Fibroblast of skin of right biceps (primary cell): ENCODE measurements at places on chromosomes 6 and 20.

DNA sequence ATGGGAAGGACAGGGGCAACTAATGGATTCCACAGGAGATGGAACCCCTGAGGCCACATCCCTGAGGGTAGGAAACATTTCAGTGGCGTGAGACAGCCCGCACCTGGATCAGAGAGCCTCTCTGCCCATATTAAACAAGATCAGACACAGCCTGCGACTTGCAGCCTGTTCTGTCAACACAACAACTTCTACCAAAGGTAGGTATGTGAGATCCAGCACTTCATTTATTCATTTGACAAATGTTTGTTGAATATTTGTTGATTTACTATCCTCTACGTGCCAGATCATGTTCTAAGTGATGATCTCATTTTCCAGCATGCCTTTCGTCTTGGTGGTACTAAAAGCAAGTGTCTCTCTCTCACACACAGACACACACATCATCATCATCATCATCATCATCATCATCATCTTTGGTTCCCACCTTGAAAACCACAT, 43.2 kb upstream of the NT5E start:
- DNase-seq: peak; percentile 30

DNA sequence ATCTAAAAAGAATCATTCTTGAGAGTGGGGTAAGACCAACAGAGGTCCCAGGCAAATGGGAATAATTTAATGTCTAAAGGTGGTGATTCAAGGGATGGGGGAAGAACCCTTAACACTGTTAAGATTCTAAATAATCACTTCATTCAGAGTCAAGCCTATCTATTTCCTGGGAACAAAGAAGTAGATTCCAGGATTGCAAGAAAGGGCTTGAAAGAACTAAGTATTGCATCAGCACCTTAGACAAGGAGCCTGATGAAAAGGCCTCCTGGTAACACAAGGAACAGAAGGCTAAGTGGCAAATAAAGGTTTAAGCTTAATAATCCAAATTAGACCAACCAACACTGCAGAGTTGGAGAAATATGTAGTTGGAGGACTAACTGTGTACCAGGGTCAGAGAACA, 620.7 kb upstream of the BTBD3 start:
- DNase-seq: no peak

DNA sequence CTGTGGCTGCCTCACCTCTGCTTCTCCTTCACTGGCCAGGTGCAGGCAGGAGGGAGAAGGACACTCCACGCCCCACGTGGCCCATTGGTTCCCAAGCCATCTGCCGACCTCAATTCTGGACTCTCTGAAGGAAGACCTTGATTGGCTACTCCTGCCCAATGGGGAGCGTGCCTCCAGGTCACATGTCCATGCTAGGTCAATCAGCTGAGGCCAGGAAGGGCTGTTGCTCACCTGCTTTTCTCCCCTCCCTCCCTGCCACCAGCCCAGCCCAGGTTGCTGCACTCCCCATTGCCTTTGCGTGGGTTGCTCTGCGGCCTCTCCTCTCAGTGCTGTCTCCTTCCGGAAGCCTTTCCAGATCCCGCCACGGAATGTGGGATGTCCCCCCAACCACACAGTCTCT, 21.9 kb upstream of the CDH4 start:
- DNase-seq: no peak

DNA sequence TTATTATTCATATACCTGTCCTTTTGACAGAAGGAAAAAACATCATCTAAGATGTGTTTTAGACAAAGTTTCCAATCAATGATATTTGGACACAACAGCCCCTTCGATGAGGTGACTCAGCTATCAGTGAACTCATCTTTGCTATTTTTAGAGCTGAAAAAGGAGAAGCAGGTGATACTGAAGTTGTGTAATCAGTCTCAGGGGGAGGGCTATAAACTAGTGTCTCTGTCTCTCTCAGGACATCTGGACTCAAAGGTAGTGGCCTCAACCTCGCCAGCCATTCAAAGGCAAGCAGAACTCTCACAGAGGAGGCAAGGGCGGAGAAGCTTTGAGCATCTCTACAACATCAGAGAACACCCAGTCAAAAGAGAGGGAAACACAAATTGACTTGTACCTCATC, 135.4 kb downstream of the BFSP1 start:
- no peak for DNase-seq

DNA sequence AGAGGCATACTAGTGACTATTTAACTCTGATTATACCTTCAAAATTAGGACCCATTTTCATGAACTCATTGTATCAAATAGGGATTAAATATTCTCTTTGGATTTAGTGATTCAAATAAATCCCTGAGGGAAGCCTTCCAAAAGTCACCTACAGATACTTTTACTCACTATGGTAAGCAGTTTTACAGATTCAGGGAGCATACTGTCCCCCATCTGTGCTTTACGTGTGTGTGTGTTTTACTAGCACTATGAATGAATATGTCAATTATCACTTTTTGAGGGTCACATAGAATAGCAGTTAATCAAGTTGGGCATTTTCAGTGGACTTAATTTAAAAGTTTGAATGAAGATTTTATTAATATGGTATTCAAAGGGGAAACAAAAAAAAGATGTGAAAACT, 96.7 kb downstream of the EPHA7 start:
- no peak for DNase-seq

DNA sequence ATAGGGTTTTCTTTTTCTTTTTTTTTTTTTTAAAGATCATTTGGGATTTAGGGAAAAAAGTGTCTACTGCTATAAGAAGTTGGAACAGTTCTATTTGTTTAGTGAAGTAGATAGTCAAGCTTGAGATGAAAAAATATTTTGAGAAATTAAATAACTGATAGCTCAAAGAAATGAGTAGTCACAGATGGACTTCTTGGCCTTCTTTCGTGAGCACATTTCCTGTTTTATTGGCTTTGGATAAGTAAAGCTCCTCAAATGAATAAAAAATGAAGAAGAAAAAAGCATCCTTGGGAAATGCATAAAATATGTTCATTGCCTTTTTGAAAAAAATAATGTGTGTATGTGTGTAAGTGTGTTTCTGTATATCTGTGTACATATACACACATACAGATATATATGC, 515.9 kb downstream of the GRIK2 start:
- DNase-seq: no peak

DNA sequence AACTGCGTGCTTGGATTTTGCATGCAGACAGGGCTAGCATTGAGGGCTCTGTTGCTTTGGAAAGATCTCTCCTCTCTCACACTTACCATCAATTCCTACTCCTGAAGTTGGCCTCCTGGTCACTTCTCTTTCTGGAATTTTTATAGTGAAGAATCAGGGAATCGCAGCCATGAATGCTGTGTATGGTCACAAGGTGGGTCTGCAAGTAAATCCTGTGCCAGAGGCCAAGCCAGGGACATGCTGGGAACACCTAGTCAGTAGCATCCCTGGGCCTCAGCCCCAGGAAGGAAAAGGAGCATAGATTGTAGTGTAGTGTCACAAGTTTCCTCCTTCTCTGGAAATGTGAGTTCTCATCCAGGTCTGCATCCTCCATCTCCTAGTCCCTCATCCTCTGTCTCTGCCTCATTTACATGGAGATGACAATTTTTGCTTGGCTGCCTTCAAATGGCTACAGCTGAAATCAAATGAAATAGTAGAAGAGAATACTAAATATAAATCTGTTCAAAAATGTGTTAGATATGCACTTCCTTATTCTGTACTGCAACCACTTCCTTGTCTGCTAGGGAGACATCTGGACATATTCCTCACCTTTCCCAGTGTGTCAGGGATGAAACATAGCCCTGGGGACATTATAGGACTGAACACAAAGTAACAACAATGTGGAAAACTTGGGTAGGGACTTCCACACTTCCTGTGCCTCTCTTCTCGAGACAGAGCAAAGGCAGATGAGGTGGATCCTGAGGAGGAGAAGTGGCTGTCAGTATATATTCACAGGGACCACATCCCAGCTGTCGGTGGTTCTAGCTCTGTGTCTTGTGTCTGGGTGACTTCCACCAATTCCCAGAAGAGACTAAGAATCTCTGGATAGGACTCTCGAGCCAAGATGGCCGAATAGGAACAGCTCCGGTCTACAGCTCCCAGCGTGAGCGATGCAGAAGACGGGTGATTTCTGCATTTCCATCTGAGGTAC, 17.0 kb downstream of the CST9 start:
- DNase-seq: no peak

DNA sequence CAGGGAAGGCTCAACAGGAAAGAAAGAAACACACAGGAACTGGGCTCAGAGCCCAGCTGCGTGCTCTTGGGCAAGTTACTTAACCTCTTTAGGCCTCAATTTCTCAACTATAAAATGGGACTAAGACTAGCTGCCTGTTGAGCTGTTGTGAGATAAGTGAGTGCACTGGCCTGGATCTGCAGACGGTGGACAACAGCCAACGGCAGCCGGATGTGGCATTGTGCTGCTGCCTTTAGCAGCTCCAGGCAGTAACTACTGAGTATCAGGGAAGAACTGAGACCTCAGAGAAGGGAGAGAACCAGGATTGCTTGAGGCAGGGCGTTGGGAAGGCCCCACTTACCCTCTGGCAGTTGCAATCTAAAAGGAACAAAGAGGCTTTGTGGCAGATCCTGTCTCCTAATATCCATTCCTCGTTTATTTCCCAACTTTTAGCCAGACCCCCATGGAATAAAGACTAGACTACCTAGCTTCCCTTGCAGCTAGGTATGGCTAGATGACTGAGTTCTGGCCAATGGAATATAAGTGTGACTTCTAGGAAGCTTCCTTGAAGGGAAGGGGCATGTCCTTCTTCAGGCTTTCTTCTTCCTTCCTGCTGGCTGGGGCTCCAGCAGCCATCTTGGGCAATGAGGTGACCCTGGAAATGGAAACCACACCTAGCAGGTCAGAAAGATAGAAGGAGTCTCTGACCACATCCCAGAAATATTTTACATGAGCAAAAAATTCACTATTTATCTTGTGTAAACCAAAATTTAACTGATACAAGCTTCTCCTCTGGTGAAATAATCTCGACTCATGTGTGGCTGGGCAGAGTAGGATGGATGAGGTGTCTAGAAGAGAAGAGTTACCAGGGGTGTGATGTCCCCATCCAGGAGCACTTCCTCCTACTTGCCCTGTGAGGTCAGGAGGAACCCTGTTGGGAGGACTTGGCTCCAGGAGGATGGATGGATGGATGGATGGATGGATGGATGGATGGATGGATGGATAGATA, 67.6 kb downstream of the MRPL14 start:
- peak; percentile 75 for DNase-seq
